ENCODE measurements at places on chromosomes 2 and 18. TPM values are rescaled to one million over a fixed set of nuclear protein-coding genes. Genes with fewer than 3 reads are reported as not detected.

DNA sequence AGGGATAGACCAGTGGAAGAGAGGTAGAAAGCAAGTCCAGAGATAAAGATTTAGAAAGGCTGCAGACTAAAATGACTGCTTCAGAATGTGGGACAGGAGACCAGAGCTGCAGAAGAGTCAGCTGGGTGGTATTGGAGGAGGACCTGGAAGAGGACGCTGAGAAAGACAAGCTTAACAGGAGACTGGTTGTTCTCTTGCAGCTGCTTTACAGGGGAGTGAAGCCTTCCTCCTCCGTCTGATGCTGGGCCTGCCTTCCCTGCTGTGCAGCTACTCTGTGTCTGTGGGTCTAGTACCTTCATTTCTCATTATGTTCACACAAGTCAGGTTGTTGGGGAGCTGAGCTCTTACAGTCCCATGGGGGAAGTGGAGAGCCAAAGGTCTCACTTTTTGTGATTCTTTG, 35.7 kb downstream of the SPATS2L start:
- H3K36me3 ChIP-seq: no peaks in the 10 kb centered on the region
- no peak overlapping the region for H3K27ac ChIP-seq
- H3K4me3 ChIP-seq: no peak overlapping the region
- H3K27me3 ChIP-seq: no peaks in the 10 kb centered on the region
- DNase-seq: no peak

Gene MCM6
- total RNA-seq: 2.7 TPM

DNA sequence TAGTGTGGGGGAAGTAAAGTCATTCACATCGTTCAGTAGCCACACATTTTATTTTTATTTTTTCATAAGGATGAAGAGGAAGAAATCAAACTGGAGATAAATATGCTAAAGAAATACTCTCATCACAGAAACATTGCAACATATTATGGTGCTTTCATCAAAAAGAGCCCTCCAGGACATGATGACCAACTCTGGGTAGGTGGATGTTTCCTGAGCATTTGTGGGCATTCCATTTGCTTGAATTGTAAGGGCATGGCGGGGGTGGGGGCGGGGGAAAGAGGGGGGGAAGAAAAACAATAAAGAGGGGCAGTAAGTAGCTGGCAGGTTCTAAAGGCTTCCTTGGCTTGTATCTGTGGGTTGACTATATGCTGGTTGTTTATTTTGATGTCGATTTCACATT, 126.4 kb downstream of the MAP4K4 start:
- H3K4me1 ChIP-seq: peaks cover 30% of the 10 kb centered on the region
- H3K36me3 ChIP-seq: peaks cover 6% of the 10 kb centered on the region
- H3K4me3 ChIP-seq: no peak overlapping the region

DNA sequence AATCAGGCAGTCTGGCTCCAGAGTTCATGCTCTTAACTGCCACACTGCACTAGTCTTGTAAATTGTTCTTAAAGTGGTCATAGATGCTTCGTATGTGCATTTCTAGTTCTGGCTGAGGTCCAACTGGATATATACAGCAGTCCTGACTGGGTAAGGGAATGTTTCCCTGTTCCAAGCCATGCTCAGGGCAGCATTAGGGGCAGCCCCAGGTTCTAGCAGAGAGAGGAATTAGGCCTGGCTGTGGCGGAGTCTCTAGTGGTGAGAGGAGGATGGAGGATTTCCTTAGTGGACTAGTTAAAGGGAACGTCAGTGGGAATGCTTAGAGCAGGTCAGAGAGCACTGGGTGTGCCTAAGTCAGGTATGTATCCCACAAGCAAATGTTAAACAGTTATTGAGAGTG, 28.0 kb downstream of the UBE2E3 start:
- H3K36me3 ChIP-seq: no peaks in the 10 kb centered on the region

DNA sequence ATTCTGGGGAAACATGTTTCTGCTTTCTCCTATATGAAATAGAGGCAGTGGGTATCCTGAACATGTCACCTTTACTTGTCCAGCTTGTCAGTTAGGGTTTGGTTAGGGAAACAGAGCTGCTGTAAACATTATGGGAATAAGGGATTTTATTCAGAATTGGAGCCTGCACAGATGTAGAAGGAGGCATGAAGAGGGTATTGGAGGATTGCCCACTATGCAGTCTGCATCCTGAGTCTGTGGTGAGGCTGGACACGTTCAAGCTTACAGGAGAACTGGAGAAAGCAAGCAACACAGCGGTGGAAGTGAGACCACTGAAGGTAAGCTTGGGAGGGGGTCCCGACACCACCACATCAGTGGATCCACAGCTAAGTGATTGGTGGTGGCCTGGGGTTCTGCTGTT, 443.0 kb upstream of the TNP1 start:
- H3K36me3 ChIP-seq: no peaks in the 10 kb centered on the region
- peaks cover 6% of the 10 kb centered on the region for H3K4me1 ChIP-seq
- H3K4me3 ChIP-seq: no peak overlapping the region
- no peak for DNase-seq
- H3K27ac ChIP-seq: no peak overlapping the region

DNA sequence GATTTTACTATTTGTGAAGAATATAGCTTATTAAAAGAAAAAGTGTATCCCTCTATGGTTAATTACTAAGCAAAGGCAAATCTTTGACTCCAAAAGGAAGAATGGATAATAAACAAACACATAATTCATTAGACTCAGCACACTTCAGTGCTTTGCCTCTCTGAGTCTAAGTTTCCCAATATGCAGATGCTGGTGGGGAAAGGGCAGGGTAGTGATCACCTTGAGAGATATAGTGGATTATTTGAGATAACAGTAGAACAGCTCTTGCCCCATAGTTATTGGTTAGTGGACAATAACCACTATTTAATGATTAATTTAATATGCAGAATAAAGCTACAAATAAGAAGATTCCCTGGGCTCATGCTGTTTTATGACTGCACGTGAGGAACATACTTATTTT, 98.2 kb upstream of the SLC8A1 start:
- DNase-seq: no peak
- no peak overlapping the region for H3K27ac ChIP-seq
- H3K4me1 ChIP-seq: no peaks in the 10 kb centered on the region
- H3K36me3 ChIP-seq: no peaks in the 10 kb centered on the region

- no peaks in the 10 kb centered on the region for H3K27me3 ChIP-seq
- H3K27ac ChIP-seq: no peak overlapping the region
- no peak overlapping the region for H3K4me3 ChIP-seq
- no peaks in the 10 kb centered on the region for H3K4me1 ChIP-seq
- H3K36me3 ChIP-seq: no peaks in the 10 kb centered on the region
- DNase-seq: no peak
Observed at GRCh38 chr18:59437851-59438569, 78.9 kb upstream of the LMAN1 start.

Gene PID1
- total RNA-seq: 52.0 TPM

Gene POTEI
- not detected for total RNA-seq

- no peaks in the 10 kb centered on the region for H3K27me3 ChIP-seq
- no peak overlapping the region for H3K4me3 ChIP-seq
- DNase-seq: no peak
Observed at GRCh38 chr2:85769983-85770362, 16.2 kb downstream of the ATOH8 start.

Gene MREG
- 3.0 TPM for total RNA-seq

DNA sequence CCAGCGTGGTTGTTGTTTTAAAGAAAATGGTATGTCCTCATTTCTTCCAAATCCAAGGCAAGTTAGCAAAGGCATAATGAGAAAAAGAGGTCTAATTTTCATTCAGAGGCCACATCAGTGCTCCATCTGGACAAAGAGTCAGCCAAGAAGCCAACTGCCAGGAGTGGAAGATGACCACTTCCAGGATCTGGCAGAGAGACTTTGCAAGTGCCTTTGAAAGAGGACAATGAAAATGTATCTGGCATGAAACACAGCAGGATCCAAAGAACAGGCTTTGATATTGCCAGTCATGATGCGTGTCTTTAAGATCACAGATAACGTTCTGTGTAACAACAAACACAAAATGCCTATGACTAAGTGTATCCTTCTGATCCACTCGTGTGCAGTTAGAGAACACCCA, 82.8 kb downstream of the AFF3 start:
- no peak for DNase-seq
- no peaks in the 10 kb centered on the region for H3K36me3 ChIP-seq
- H3K27ac ChIP-seq: no peak overlapping the region
- no peaks in the 10 kb centered on the region for H3K27me3 ChIP-seq
- H3K4me3 ChIP-seq: no peak overlapping the region

GRCh38 chr2:96409081-96409819, 73.7 kb downstream of the NCAPH start:
- no peaks in the 10 kb centered on the region for H3K4me1 ChIP-seq
- H3K27ac ChIP-seq: peak overlapping the region; percentile 25
- no peaks in the 10 kb centered on the region for H3K27me3 ChIP-seq
- H3K4me3 ChIP-seq: no peak overlapping the region
- no peak for DNase-seq

Gene DNAJC5G
- not detected for total RNA-seq

GRCh38 chr2:42353792-42354429, 7.1 kb downstream of the COX7A2L start:
- H3K4me3 ChIP-seq: no peak overlapping the region
- DNase-seq: no peak
- H3K27me3 ChIP-seq: no peaks in the 10 kb centered on the region
- H3K36me3 ChIP-seq: peaks cover 4% of the 10 kb centered on the region
- peaks cover 16% of the 10 kb centered on the region for H3K4me1 ChIP-seq
- no peak overlapping the region for H3K27ac ChIP-seq

DNA sequence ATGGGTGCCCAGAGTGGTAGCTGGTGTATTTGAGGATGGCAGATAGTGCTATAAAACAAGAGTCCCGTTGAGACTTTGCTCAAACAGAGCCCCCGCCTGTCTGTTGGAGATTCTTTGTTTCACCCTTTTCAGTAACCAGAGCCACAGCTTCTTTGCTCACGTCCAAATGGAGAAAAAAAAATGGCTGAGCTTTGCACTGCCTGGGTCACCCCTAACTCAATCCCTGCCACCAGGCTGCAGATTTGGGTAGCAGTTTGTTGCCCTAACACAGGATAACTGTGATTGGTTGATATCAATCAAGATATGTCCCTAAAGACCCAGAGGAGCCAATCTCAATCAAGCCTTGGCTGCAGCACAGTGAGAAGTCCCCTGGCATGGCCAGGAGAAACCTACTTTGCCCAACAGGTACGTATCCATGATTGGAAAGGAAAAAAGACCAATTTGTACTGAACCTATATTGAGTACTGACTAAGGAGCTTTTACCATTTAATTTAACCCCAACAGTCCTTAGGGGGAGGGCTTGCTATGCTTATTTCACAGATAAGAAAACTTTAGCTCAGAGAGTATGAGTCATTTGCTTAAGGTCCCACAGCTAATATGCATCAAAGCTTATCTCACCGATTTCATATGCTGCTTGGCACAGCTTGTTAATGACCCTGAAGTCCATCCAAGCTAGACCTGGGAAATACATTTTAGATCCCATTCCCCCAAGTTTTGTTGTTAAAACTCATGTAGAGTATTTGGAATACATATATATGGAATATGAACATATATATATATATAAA, 72.0 kb upstream of the SH3BP4 start:
- H3K36me3 ChIP-seq: no peaks in the 10 kb centered on the region
- peaks cover 20% of the 10 kb centered on the region for H3K4me1 ChIP-seq
- DNase-seq: no peak
- H3K4me3 ChIP-seq: no peak overlapping the region
- H3K27ac ChIP-seq: peak overlapping the region; percentile 66

All from liver (tissue), 10 donors.